ENCODE measurements at places on chromosomes 12 and 14. TPM values are rescaled to one million over a fixed set of nuclear protein-coding genes. Genes with fewer than 3 reads are reported as not detected.

The TPI1 gene
- total RNA-seq = 778 TPM

The PIANP gene
- total RNA-seq = not detected

The FAM186B gene
- 0.13 TPM for total RNA-seq

The KRT73 gene
- total RNA-seq = not detected

The KRT78 gene
- not detected for total RNA-seq

The CHGA gene
- total RNA-seq = not detected

The HSPB8 gene
- 2.8 TPM for total RNA-seq

The FOXN4 gene
- total RNA-seq = not detected

The NAB2 gene
- 5.4 TPM for total RNA-seq

The CLEC4E gene
- total RNA-seq = not detected

The GABARAPL1 gene
- 123 TPM for total RNA-seq

The NDRG2 gene
- total RNA-seq = 2.1 TPM

The TEX22 gene
- total RNA-seq = under 0.01 TPM

The SIX6 gene
- not detected for total RNA-seq

The NOS1 gene
- total RNA-seq = under 0.01 TPM

The DNM1L gene
- 69.3 TPM for total RNA-seq

The C14orf132 gene
- total RNA-seq = 5.2 TPM

The C14orf119 gene
- 49.8 TPM for total RNA-seq

The CKAP4 gene
- total RNA-seq = 36.2 TPM

The TIMELESS gene
- 10.5 TPM for total RNA-seq

The PPM1H gene
- 1.3 TPM for total RNA-seq

The SLC17A8 gene
- not detected for total RNA-seq

The PCBP2 gene
- total RNA-seq = 293 TPM

The AGAP2 gene
- 0.26 TPM for total RNA-seq
